ENCODE measurements at places on chromosomes 3 and 15.

- DNase-seq, result no peak
These were observed 2.4 kb downstream of the PLCH1 start for GRCh38 chr3:155742349-155742965.

GRCh38 chr3:97835761-97836160, 13.9 kb downstream of the CRYBG3 start:
- DNase-seq, result no peak

DNA sequence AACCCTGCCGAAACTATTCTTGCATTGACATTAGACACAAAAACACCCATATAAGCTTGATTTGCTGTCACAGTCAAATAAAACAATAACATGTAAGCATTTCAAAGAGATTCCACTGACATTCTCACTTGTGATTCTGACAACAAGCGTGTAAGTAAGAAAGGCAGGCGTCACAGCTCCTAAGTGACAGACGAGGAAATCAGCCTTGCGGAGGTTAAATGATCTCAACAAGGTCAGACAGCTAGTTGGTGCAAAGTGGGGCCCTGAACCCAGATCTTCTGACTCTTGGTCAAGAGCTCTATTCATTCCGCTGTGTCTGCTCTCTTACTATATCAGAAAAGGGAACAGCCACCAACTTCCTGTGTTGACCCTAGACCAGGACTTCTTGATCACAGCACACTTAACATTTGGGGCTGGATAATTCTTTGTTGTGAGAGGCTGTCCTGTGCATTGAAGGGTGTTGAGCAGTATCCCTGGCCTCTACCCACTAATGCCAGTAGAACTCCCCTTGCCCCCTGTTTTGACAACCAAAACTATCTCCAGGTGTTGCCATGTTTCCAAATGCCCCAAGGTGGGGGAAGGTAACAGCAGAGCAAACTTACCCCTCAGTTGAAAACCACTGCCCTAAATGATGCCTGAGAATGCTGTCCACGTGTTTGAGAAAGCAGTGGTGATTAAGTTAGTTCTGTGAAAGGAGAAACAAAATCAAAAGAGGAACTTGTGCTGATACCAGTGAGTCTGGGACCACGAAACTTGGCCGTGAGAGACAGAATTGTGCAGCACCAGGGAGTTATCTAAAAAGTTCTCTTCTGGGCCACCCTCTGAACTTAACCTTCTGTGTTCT, 86.1 kb downstream of the LIPC start:
- DNase-seq, result no peak

GRCh38 chr3:8593021-8593827, 51.4 kb downstream of the SSUH2 start:
- no peak for DNase-seq

DNA sequence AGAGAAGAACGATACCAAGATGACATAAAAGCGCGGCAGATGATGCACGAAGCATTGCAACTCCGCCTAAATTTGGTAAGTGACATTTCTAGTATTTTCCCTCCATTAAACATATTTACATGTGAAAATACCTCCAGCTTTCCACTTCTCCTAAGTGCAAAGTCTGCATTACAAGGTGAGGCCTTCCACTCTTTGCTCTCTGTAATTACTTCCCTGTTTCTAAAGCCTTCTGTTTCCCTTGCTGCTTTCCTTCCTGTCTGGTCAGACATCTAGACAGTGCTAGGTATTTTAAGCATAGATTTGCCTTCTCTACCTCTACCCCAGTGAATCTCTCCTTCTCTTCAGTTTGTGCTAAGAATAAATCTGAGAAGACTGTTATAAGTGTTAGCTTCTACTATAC, 1.9 kb downstream of the P2RY12 start:
- no peak for DNase-seq

GRCh38 chr3:194938845-194939531, 253.3 kb downstream of the FAM43A start:
- DNase-seq, result no peak

DNA sequence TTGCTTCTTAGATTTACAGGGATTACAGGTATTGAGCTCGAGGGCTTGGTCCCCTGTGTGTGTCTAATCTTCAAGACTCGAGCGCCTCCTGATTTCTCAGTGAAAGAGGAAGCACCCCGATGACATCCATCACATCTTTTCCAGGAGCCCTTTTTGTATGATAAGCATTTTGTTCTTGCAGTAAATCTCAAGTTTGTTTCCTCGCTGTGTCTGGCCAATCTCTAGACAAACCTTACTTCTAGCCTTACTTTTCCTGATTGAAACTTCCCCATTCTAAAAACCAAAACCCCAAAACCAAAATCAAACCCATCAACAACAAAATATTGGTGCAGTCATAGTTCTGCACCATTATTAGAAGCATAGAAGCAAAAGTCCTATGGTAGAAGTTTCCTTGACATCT, 286.0 kb downstream of the NFKBIZ start:
- DNase-seq, result no peak

- no peak for DNase-seq
These were observed 562 bp downstream of the NBEAL2 start for GRCh38 chr3:46979958-46980497.

GRCh38 chr15:89985111-89985510, 16.0 kb upstream of the ZNF710 start:
- no peak for DNase-seq

DNA sequence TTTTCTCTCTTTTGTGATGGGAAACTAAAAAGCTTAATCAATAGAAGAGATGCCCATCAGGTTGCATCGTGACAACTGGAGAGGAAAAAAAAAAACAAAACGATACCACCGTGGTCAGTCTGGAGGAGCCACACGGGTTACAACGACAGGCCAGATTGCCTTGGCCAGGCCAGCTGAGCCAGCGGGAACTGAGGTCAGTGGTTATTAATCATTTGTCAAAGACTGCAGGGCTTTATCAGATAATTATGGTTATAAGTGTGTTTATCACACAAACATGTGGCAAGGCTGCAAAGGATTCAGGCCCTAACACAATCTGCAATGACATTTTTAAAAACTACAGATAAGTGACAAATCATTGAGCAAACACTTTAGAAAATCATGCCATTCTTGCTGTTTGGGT, 135.0 kb upstream of the FAM3D start:
- no peak for DNase-seq

DNA sequence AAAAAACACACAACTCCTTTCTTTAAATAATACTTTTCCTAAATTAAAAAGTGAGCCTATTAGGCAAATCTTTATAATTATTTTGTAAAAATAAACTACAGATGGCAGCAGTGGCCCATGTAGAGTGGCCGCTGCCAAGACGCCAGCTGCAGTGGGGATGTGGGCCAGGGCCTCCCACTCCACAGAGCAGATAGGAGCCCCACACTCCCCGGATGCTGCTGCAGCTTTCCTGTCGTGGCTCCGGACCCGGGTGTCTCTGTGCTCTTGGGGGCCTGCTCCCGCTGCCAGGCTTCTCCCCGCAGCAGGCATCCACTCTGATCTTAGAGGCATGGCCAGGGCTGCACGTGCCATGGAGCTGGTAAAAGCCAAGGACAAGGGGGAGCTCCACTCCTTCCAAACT, 67.5 kb downstream of the PROS1 start:
- DNase-seq, result no peak

- no peak for DNase-seq
These were observed 120.7 kb downstream of the CMSS1 start for GRCh38 chr3:99938270-99938911.

GRCh38 chr3:111577798-111578685, 17.1 kb downstream of the ZBED2 start:
- DNase-seq, result peak; percentile 10

- no peak for DNase-seq
These were observed 20.5 kb downstream of the FAM240A start for GRCh38 chr3:46632792-46633191.

DNA sequence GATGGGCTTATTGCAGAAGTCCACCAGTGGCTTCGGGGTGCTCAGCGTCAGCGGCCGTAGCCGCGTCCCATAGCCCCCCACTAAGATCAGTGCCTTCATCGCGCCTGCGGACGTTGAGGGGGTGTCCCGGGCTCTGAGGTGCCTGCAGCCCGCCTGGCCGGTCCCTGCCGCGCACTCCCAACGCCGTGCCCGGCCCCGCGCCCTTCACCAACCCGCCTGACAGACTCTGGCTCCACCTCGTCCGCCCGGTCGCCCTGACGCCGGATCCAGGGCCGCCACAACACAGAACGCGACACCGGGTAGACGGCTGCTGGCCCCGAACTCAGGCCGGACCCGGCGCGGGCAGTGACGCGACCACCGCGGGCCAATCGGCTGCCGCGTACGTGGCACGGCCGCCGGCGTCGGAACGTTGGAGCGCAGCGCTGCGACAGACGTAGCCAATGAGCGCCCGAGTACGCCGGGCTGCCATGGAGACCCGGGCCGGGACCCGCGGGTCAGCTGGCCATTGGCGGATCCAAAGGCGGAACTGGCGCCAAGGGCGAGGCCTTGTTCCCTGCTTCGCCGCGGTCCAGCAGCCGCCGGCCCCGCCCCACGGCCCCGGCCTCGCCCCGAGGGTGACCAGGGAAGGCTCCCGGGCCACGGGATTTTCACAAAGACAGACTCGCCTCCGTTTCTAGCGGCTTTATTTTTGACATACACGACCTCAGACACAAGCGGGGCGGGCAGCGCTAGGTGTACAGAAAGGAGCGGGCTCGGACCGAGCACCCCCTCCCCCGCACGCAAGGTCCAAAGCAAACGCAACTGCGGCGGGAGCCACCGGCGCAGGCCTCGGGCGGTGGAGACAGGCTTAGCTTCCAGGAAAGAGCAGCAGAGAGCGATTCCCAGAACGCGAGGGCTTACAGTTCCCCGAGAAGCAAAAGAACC, at the start of gene GMPPB:
Gene GMPPB (minus strand): TSS at position 324 of the 924 bp plus-strand sequence. CDS start 225 bp downstream, at position 99.
- peak; percentile 75 for DNase-seq

DNA sequence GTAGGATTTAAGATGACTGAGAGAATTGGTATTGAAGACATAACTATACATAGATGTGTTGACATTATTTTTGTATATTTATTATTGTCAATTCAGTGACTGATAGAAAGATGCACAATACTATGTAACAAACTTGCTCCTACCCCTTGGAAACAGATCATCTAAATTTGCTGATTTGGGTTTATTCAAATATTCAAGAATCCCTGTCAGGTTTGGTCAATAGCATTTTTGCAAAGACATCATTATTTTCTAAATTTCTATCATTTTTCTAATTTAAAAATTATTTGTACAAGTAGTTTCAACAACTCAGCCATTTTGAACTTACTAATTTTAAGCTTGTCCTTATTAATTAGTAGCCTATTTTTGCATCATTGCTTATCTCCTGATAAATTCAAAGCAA, 1463.4 kb downstream of the SI start:
- DNase-seq, result no peak

DNA sequence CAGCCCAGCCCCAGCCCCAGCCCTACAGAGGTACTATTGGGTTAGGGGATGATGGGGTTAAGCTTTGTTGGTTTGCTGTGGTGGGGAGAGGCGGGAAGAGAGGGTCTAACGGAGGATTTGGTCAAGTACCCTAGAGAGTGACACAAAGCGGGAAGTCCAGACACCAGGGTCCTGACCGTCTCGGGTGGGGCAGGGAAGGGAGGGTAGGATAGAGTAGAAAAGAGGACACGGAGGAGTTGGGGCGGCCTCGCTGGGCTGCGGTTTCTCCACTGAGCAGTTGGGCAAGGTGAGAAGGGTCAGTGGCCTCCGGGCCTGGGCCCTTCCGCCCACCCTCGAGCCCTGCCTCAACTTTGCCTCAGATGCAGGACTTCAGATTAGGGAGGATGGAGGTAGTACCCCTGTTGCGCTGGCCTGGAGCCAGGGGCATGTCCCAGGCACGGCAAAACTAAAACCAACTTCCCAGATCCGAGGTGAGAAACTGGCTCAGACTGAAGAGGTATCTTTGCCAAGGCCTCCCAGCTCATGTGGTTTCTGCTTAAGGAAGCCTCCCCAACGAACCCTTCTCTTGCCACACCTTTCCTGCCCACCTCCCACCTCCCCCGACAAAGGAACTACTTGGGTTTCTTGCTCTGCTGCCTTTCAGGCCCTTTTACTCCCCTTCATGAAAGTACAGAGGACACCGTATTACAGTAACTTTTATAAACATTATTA, 551 bp downstream of the PML start:
- no peak for DNase-seq

GRCh38 chr15:70752193-70752635, 11.1 kb downstream of the UACA start:
- no peak for DNase-seq

GRCh38 chr3:64666171-64666588, 21.6 kb downstream of the ADAMTS9 start:
- peak; percentile 68 for DNase-seq

GRCh38 chr3:12954891-12955650, 113.7 kb upstream of the RPL32 start:
- peak; percentile 46 for DNase-seq

DNA sequence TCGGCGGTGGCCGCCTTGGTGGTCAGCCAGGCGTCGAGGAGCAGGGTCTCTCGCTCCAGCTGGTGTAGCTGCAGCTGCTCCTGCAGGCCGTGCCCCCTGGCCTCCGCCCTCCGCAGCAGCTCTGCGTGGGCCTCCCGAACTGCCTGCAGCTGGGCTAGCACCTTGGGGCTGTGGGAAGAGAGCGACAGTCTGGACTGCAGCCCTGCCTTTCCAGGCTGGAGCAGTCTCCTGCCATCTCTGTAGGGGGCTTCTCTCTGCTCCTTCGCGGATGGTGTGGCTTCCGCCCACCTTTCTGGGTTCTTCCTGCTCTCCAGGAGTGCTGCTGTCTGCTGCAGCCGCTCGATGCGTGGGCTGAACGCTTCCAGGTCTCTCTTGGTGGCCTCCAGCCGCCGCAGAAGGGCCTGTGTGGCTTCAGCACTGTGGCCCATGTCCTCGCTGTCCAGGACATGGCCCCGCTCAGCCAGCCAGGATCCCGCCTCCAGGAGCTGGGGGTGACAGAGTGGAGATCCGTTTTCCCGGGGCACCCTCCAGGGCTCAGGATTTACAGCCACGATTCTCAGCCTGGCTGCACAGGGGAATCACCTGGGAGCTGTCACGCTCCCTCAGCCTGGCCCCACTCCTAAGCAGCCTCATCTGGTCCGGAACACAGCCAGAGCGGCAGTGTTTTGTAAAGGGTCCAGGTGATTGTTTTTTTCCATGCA, 16.8 kb downstream of the PLA2G4B start:
- DNase-seq, result no peak

- no peak for DNase-seq
These were observed 23.5 kb downstream of the LIMD1 start for GRCh38 chr3:45618081-45618509.

DNA sequence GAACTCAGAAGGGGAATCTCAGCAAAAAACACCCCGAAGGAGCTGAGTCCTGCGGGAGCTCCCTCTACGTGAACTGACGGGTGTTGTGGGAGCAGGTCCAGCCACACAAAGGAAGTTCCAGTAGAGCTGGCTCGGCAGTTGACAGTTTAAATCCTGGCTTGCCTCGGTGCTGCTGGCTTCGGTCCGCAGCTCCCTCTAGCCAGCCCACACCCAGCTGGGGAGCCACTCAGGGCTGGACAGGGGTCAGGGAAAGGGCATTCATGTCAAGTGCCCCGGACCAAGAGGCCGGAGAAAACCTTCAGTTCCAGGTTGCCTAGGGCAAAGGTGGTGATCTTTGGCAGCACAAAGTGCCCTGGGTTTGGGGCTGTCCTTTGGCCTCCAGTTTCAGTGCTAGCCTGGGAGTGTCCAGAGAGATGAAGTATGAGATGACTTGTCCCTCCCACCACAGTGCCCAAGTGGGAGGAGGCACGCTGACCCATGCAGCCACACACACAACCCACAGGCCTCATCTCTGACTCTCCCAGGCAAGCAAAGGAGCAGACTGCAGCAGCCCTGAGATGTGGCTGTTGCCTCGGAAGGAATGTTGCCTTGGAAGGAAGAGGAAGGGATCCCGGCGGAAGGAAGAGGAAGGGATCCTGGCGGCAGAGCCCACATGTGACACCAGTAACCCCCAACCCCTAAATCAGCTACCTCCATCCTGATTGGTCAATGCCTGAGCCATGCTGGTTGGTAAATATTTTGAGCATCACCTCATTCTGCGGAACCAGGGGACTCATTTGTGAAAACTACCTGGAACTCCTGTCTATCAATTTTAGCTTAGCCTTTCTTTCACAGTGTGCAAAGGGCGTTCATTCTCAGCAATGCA, 13.9 kb upstream of the ANPEP start:
- no peak for DNase-seq
